ENCODE measurements at places on chromosomes 11 and 22.

GRCh38 chr11:134524896-134525845 is 113.1 kb upstream of the B3GAT1 start:
- no peak for DNase-seq

GRCh38 chr11:74957937-74958629 is 9.0 kb downstream of the SPCS2 start:
- no peak for DNase-seq

DNA sequence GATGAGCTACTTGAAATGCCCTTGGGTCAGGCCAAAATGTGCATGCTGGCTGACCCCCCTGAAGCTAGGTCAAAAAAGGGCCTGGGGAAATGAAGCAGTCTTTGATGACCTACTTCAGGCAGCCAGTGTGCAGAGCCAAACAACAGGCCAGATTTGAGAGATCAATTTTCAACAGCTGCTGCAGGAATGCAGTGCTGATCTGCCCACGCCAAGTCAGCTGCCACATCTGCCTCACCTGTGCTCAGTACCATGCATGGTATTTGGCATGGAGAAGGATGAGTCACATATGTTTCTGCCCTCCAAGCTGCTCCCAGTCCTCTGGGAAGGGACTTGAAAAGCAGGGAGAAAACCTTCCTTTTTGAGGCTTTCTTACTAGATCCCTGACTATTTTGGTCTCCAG is 35.8 kb downstream of the MTNR1B start:
- no peak for DNase-seq

DNA sequence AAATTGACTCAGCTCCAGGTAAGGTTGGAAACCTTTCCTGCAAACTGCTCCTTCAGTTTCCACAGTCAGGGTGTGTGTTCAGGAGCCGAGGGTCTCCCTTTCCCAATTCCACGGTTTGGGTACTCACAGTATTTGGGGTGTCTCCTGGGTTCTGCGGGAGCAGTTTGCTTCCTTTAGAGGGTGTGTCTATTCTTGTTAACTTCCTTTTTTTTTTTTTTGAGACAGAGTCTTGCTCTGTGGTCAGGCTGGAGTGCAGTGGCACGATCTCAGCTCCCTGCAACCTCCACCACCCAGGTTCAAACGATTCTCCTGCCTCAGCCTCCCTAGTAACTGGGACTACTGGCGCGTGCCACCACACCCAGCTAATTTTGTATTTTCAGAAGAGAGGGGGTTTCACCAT is 251.4 kb downstream of the LUZP2 start:
- DNase-seq: no peak

GRCh38 chr11:74007691-74008372 is 1.1 kb downstream of the UCP3 start:
- no peak for DNase-seq

- DNase-seq: no peak
Observed at GRCh38 chr11:110989428-110990133, 255.9 kb upstream of the POU2AF2 start.
